Stimulated activated naive CD4-positive, alpha-beta T cell (primary cell): ENCODE measurements at places on chromosomes 2 and 18.

GRCh38 chr2:227849906-227850305 lies 21.5 kb upstream of the DAW1 start:
- no peak for DNase-seq

DNA sequence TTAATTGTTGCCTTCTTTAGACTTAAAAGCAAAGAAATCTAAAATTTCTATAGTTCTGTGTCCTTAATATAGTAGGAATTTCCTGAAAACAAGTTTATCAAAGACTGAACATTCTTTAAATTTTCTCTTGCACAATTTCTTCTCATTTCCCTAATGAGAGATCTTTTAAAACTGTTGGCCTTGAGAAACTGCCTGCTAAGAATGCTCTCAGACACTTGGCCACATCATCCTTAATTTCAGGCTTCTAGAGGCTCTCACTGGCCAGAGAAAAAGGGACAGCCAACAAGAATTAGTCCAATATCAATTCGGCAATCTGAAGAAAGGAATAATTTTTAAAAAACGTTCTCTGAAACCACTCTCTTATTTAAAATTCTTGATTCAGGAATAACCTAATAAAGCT lies 167.0 kb upstream of the CREB1 start:
- no peak for DNase-seq

GRCh38 chr18:34543356-34543755 lies 166.7 kb upstream of the DTNA start:
- DNase-seq, result no peak

GRCh38 chr2:20451000-20451290 lies 4.1 kb downstream of the RHOB start:
- no peak for DNase-seq

DNA sequence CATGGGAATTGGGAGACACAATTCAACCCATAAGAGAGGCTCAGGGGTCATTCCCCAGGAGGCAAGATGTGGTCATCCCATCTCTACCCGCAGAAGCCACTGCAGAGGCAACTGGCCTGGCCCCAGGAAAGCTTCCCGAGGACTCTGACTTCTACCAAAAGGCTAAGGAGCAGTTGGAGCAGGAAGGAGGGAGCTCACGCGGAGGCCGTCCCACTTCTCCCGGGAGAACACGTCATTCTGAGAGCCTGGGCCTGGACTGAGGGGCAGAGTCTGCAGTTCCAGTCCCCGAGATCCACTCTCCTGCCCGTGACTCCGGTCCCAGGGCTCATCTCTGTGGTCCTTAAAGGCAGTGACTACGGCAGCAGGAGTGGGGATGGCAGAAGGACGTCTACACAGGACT lies 69.0 kb upstream of the TAF1B start:
- DNase-seq, result no peak

DNA sequence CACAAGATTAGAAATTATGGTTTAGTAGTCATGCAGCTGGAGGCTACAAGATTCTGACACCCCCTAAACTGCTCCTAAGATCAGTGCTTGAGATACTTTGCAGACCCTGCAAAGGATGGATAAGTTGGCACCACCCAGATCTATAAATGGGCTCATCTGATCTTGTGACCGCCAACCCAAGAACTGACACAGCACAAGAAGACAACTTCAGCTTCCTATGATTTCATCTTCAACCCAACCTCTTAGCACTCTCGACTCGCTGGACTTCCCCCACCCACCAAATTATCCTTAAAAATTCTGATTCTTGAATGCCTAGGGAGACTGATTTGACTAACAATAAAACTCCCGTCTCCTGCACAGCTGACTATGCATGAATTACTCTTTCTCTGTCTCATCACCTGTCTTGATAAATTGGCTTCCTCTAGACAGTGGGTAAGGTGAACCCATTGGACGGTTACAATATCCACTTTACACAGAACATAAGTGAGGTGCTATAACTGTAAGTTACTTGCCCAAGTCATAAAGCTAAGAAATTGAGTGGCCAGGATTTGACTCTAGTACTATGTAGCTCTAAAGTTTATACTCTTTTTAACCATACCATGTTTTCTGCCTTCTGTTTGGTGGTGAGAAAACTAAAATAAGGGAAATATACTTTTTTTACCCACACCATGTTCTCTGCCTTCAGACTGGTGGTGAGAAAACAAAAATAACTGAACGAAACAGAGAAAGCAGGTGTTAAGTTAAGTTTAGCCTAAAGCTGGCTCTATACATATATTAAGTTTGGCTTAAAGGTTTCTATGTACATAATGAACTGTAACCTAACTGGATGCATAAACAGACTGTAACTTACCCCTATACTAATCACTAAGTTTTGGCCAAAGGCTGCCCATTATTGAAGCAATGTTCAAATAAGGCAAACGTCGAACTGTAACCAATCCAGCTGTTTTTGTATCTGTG lies 962.3 kb upstream of the NXPH2 start:
- DNase-seq, result no peak

GRCh38 chr2:106124905-106125549 lies 69.1 kb downstream of the UXS1 start:
- no peak for DNase-seq

- no peak for DNase-seq
These were observed 28.0 kb downstream of the SH2D6 start for GRCh38 chr2:85446296-85447221.
